Right kidney (tissue), 9 donors: ENCODE measurements at places on chromosomes 5 and 9.

GRCh38 chr9:35349287-35349990 is 140.5 kb upstream of the RUSC2 start:
- DNase-seq: no peak

DNA sequence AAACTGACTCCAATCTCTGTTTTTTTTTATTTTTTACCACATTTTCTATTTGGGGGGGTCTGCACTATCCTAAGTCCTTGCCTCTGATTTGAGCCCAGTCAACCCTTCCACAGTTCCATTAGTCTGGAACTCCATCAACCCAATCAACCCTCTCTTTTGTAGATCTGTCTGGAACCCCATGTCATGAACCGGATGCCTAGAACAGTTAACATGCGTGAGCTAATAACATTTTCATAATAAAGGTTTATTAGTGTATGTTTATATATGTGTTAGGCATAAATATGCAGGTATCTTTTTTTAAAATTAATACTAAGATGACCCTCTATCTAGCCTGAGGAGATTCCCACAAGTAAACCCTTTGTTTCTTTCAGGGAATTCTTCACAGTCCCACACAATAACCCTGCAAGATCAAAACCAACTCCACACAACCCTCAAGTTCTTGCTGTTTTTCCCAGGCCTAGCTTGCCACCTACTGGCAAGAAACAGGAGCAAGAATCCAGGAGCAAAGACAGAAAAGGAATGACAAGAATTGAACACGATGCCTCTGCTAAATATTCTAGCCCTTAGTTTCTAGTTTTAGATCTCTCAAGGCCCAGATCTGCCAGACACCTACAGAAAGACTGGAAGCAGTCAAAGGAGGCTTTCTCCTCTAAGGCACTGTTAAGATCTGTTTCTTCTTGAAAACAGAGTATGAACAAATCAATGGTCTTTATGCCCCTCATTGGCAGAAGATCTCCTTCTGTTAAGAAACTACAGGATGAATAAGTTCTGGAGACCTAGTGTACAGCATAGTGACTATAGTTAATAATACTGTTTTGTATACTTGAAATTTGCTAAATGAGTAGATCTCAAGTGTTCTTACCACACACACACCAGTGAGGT is 100.4 kb downstream of the TRIM36 start:
- no peak for DNase-seq

DNA sequence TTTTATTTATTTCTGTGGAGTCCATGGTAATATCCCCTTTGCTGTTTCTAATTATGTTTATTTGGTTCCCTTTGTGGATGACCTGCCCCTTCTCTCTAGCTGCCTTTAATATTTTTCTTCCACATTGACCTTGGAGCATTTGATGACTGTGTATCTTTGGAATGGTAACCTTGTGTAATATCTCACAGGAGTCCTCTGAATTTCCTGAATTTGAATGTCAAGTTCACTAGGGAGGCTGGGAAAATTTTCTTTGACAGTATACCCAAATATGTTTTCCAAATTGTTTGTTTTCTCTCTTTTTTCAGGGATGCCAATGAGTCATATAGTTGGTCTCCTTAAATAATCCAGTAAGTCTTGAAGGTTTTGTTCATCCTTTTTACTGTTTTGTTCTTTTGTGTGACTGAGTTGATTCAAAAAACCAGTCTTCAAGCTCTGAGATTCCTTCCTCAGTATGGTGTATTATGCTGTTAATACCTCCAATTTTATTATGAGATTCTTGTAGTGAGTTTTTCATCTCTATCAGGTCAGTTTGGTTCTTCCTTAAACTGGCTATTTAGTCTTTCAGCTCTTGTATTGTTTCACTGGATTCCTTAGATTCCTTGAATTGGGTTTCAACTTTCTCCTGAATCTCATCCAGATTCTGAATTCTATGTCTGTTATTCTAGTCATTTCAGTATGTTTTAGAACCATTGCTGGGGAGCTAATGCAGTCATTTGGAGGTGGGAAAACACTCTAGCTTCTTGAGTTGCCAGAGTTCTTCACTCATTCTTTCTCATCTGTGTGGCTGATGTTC is 349.0 kb upstream of the TARS1 start:
- DNase-seq: no peak

GRCh38 chr9:78397454-78397853 is 100.5 kb downstream of the PSAT1 start:
- DNase-seq: no peak

DNA sequence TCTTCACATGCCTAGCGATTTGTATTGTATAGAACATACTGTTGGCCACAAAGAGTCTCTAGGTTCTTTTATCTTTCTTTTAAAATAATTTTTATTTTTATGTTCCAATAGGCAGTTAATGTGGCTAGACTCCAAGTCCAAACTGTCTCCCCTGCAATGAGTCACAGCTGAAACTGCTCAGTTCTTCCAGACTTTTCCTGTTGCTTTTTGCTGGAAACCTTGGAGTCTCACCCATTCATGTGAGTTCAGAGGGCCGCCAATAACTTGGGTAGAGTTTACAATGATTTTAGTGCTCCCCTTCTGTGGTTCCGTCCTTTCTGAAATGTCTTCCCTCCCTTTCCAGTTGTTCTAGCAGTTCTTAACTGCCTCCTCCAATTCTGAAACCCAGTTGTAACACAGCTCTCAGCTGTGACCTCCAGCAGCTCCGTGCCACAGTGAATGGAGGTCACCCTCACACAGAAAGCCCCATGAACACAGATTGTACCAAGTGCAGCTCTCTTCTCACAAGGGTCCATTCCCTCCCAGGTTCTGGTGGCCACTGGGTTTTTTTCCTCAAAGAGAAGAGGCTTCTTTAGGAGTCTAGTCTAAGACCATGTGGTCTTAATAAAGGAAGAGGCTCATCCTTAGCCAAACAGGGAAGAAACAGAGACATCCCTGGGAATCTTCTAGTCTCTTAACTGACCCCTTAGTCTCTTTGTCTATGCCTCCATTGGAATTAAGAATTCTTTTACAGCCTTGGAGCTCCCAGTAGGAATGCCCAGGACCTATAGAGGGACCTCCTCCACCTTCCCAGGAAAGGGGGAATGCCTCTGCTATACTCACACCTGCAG is 198.5 kb downstream of the SPOCK1 start:
- DNase-seq: no peak

- no peak for DNase-seq
These were observed 958 bp upstream of the LCN8 start for GRCh38 chr9:136759001-136759400.

- DNase-seq: no peak
These were observed 972.5 kb upstream of the CTNND2 start for GRCh38 chr5:12876541-12877298.

DNA sequence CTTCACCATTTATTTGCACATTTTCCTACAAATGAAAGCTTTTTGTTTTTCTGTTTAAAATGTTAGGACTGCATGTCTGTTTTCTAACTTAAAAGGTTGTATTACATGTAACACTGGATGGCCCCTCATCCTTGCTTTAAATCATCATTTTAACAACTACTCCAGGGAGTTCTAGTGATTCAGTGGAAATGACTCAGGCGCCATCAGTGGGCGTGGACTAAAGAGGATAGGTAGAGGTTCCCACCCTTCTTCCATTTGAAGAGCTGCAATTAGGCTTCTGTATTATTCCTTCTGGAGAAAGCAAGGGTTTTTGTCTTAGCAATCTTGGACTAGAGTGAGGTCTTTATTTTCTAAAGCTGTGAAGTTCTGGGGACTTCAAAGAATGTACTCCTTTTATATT is 213.7 kb downstream of the TMEM38B start:
- DNase-seq: no peak

DNA sequence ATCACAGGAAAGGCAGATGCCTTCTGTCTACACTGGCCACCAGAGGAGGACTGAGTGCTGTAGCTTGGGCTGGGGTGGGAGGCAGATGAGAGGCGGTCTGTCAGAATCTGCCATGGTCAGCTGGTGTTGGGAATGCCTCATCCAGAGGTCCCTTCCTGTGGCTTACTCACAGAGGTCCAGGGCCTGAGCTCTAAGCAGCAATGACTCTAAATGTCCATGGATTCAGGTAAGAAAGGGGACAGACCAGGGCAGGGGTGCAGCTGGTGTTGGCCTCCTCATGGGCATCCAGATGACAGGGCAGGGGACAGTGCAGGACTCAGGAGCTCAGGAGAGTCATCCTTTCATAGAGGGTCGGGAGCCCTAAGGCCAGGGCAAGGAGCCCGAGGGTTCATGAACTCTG is 165.0 kb downstream of the ICE1 start:
- no peak for DNase-seq
